Adrenal gland (tissue), 19 donors: ENCODE measurements at places on chromosomes 3 and 15. TPM values are rescaled to one million over a fixed set of nuclear protein-coding genes. Genes with fewer than 3 reads are reported as not detected.
A peak's percentile ranks its signal among the peaks of the same experiment; 100 is the strongest.

GRCh38 chr15:77070495-77071304 is at the start of gene TSPAN3:
TSPAN3 (minus strand) TSS chr15:77071109; CDS start chr15:77070954, 155 bp downstream.
- H3K27me3 ChIP-seq = no peaks in the 10 kb centered on the region
- H3K27ac ChIP-seq = peak within 1 kb of the TSS; percentile 88
- peak; percentile 95 for DNase-seq
- peak within 1 kb of the TSS; percentile 59 for H3K4me3 ChIP-seq

DNA sequence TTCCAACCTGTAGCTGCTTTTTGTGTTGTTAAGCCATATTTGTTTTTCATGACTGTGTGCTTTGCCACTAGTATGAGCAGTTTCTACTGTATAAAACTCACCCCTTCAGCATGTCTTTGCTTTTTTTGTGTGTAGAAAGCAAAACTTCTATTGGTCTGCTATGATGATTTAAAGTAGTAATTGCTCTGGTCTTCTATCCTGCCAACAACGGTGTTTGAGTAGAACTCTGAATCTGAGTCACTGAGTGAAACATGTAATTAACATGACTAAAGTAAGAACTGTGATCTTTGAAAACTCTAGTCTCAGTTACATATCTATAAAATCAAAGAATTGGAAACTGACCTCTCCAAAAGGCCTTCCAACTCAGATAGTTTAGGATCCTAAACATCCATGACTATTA is 133.6 kb downstream of the TPRG1 start:
- no peak overlapping the region for H3K27ac ChIP-seq
- H3K4me3 ChIP-seq = no peak overlapping the region
- no peaks in the 10 kb centered on the region for H3K36me3 ChIP-seq

GRCh38 chr3:126481808-126482502 is 6.3 kb upstream of the ZXDC start:
- peaks cover 2% of the 10 kb centered on the region for H3K4me1 ChIP-seq
- DNase-seq = peak; percentile 35
- no peak overlapping the region for H3K4me3 ChIP-seq
- H3K36me3 ChIP-seq = no peaks in the 10 kb centered on the region

DNA sequence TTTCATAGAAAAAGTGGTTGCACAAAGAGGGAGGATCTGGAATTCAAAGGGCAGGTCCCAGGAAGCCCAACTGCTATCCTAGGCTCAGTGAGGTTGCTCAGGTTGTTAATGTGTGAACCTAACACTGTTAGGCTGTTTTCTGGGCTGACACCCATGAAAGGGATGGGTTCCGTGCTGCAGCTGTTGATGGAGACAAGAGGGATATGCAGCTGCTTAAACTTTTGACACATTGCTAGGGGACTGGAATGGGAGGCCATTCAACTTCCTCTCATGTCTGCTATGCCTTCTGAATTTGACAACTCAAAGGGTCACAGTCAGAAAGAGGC is 198.0 kb upstream of the NR2E3 start:
- no peak overlapping the region for H3K4me3 ChIP-seq
- H3K27ac ChIP-seq = no peak overlapping the region
- no peaks in the 10 kb centered on the region for H3K36me3 ChIP-seq
- no peaks in the 10 kb centered on the region for H3K4me1 ChIP-seq

- H3K4me1 ChIP-seq = no peaks in the 10 kb centered on the region
- H3K4me3 ChIP-seq = no peak overlapping the region
- H3K27me3 ChIP-seq = no peaks in the 10 kb centered on the region
- H3K36me3 ChIP-seq = no peaks in the 10 kb centered on the region
These were observed 183.4 kb upstream of the GADL1 start for GRCh38 chr3:31077826-31078225.

DNA sequence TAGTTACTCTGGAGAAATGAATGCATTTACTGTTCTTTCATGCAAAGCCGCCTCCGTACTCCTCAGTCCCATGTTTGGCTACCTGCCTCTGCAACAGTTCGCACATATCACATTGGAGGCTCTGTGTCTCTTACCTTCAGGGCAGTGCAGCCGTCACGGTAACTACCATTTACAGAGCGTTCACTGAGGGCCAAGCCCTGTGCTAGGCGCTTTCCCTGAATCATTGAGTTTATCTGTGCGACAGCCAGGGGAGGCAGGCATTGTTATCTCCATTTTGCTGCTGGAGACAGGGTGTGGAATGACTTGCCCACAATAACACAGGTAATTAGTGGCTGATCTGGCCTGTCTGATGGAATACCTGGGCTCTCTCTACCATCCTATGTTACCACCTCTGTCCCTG is 115.0 kb downstream of the THSD4 start:
- no peaks in the 10 kb centered on the region for H3K36me3 ChIP-seq
- no peaks in the 10 kb centered on the region for H3K4me1 ChIP-seq
- no peaks in the 10 kb centered on the region for H3K27me3 ChIP-seq

DNA sequence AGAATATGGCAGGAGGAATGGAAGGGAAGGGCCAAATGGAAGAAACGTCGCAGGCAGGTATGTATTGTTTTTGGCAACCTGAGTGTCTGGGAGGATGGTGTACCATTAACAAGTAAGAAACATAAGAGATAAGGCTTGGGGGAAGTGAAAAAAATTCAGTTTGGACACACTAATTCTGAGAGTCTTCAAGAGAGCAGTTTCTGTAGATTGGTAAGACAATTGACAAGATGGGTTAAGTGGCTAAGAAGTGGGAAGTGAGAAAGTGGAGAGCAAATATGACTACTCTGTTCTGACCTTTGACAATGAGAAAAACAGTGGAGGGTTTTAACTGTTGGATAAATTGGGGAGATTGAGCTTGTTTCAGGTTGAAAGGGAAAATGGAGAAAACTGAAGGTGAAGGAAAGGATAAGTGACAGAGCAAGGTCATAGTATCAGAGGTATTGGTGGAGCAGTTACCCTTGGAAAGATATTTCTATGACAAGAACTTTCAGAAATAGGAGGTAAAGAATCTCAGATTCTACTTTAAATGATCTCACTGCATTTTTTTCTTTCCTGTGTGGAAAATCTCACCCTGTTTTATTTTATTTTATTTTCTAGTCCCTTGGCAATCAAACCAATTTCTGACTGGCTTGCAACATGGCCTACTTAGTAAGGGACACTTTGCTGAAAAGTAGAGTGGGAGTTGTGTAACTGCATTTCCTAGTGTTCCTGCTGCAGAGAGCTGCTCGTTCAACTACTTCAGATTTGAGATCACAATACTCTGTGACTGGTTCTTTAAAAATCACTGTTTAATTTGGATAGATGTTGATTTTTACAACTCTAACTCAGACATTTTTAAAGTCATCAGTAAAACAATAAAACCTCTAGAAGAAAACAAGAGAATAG is 23.1 kb upstream of the GABPB1 start:
- no peaks in the 10 kb centered on the region for H3K36me3 ChIP-seq
- H3K27ac ChIP-seq = no peak overlapping the region
- H3K27me3 ChIP-seq = no peaks in the 10 kb centered on the region
- DNase-seq = no peak
- no peak overlapping the region for H3K4me3 ChIP-seq

DNA sequence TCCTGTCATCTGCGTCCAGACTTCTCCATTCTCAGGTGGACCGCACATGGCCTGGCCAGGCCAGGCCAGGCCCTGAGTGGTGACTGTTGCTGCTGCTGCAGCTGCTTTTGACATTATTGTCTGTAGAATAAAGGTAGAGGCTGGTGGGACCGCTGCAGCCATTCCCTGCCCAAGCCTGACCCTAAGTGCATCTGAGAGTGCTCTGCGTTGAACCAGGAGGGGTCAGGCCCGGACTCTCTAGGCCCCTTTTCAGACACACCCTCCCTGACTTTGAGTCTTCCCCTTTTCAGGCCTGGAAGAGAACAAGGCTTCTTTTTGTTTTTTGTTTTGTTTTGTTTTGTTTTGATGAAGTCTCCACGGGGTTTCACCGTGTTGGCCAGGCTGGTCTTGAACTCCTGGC is 54.6 kb upstream of the FLNB start:
- H3K36me3 ChIP-seq = no peaks in the 10 kb centered on the region
- H3K27me3 ChIP-seq = no peaks in the 10 kb centered on the region
- H3K4me1 ChIP-seq = peaks cover 18% of the 10 kb centered on the region
- no peak for DNase-seq
- H3K27ac ChIP-seq = no peak overlapping the region
- no peak overlapping the region for H3K4me3 ChIP-seq

GRCh38 chr3:25009665-25010064 is 418.4 kb upstream of the RARB start:
- H3K27ac ChIP-seq = no peak overlapping the region
- no peaks in the 10 kb centered on the region for H3K27me3 ChIP-seq
- H3K4me1 ChIP-seq = peaks cover 7% of the 10 kb centered on the region

GRCh38 chr3:69532547-69533224 is 146.8 kb upstream of the FRMD4B start:
- no peak for DNase-seq
- no peaks in the 10 kb centered on the region for H3K4me1 ChIP-seq
- no peaks in the 10 kb centered on the region for H3K36me3 ChIP-seq

DNA sequence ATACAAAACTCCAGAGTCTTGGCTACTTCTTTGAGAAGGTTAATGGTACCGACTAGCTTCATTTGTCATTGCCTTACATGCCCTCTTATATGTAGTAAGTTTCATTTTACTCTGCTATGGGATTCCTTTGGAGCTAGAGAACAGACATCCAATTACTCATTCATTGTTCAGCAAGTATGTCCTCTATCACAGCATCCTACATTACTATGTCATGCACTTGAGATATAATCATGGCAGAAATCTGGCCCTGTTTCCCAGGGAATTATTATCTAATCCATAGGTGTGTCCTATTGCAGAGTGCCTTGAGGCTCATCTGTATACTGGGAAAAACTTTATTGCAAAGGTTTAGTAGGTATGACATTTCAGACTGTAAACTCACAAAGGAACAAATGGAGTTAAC is 333.1 kb upstream of the NECTIN3 start:
- no peaks in the 10 kb centered on the region for H3K36me3 ChIP-seq
- no peaks in the 10 kb centered on the region for H3K4me1 ChIP-seq
- H3K27ac ChIP-seq = no peak overlapping the region
- no peak for DNase-seq

The FBXW12 gene
- not detected for total RNA-seq

The CHRNA7 gene
- 89.6 TPM for total RNA-seq

The SH2D7 gene
- total RNA-seq = not detected

The DUOX2 gene
- total RNA-seq = 0.28 TPM

The FSTL1 gene
- total RNA-seq = 350 TPM

The HSPBAP1 gene
- total RNA-seq = 5.7 TPM

The SUSD5 gene
- 1.4 TPM for total RNA-seq

The RTP3 gene
- not detected for total RNA-seq

The GLDN gene
- 8.8 TPM for total RNA-seq
